ENCODE measurements at places on chromosomes 5 and 9. TPM values are rescaled to one million over a fixed set of nuclear protein-coding genes. Genes with fewer than 3 reads are reported as not detected.

PCDHB14 gene
- 5.2 TPM for total RNA-seq

IL4 gene
- not detected for total RNA-seq

WDR41 gene
- 37.5 TPM for total RNA-seq

NDUFS6 gene
- 48.3 TPM for total RNA-seq

KIF12 gene
- total RNA-seq = 4.9 TPM

NUTM2F gene
- total RNA-seq = not detected

SMIM32 gene
- not detected for total RNA-seq

MCCC2 gene
- 23.5 TPM for total RNA-seq

HAUS6 gene
- 6.4 TPM for total RNA-seq

NAIF1 gene
- 12.9 TPM for total RNA-seq

PCDHA9 gene
- 1.0 TPM for total RNA-seq

SLC9A3 gene
- 4.1 TPM for total RNA-seq

HRCT1 gene
- total RNA-seq = 19.1 TPM

ZBED3 gene
- total RNA-seq = 8.1 TPM

GMCL2 gene
- not detected for total RNA-seq

IL7R gene
- total RNA-seq = 87.9 TPM

RELL2 gene
- total RNA-seq = 6.7 TPM

CMYA5 gene
- 1.4 TPM for total RNA-seq

MEIKIN gene
- total RNA-seq = not detected

DOCK8 gene
- total RNA-seq = 83.9 TPM
